ENCODE measurements at places on chromosomes 7 and 10. TPM values are rescaled to one million over a fixed set of nuclear protein-coding genes. Genes with fewer than 3 reads are reported as not detected.

VPS37D gene
- total RNA-seq: 4.5 TPM

SLC26A5 gene
- total RNA-seq: not detected

SYPL1 gene
- 35.2 TPM for total RNA-seq

CCM2 gene
- 81.5 TPM for total RNA-seq

ADAM8 gene
- 2.9 TPM for total RNA-seq

ZNF107 gene
- 0.52 TPM for total RNA-seq

AGBL3 gene
- total RNA-seq: 0.81 TPM

SPDYE1 gene
- not detected for total RNA-seq

CFTR gene
- total RNA-seq: not detected

CYP2C8 gene
- not detected for total RNA-seq

NEUROD6 gene
- not detected for total RNA-seq

SLC18A3 gene
- total RNA-seq: not detected

AOC1 gene
- total RNA-seq: not detected

CRYGN gene
- total RNA-seq: not detected

KIAA1217 gene
- 1.3 TPM for total RNA-seq

TEX36 gene
- total RNA-seq: not detected

GNG11 gene
- 43.8 TPM for total RNA-seq

PAXIP1 gene
- total RNA-seq: 16.0 TPM

ELN gene
- not detected for total RNA-seq

LHFPL3 gene
- not detected for total RNA-seq

FAM237B gene
- not detected for total RNA-seq

FRMPD2 gene
- total RNA-seq: 1.2 TPM

NPFFR1 gene
- not detected for total RNA-seq

SEMA3E gene
- total RNA-seq: 0.34 TPM

USP54 gene
- total RNA-seq: 17.3 TPM

PGAM1 gene
- 1,147 TPM for total RNA-seq

SLC18A2 gene
- not detected for total RNA-seq
